Activated CD4-positive, alpha-beta T cell treated with anti-CD3 and anti-CD28 coated beads, Interleukin-2, amount 50 U/mL, for 24 hours (primary cell): ENCODE measurements at places on chromosomes 3 and 15.

DNA sequence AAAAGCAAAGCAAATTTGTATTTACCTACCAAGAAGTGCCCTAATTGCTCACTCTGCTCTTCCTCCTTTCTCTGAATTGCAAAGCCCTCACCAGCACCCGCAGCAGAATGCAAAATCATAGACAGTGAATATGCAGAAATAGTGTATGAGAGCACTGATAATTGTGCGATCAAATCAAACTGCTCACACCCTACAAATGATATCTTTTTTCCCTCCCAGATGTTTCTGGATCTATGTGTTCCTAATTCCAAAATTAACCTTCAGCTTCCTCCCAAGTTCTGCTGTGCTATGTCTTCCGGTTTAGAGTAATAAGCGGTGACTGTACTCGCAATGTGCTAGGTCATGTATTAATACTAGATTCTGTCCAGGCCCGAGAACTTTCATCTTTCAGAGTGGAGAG lies 3.4 kb downstream of the GHSR start:
- no peak for DNase-seq

DNA sequence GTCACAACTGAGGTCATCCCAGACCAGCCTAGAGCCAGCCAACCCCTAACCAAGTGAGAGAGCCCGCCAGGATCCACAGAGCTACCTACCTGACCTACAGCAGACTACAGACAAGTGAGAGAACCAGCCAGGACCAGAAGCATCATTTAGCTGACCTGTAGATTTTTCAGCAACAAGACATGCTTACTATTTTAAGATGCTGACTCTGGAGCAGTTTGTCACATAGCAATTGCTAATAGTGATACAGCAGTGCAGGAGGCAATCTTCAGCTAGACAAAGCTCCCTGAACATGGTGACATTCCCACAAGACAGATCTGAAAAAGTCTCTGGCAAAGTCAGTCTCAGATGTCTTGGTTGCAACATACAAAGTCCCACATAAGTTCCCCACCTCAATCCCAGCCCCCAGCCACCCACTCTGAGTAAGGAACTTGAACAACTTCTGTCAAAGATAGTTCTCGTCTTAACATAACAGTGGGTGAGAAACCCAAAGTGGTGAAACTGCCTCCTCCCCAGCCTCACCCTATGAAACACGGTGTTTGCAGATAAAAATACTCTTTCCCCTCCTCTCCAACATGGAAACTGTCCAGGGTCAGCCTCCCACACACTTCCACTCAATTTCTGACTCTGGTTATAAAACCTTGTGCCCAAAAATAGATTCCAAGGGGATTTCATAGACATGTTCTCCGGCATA lies 120.3 kb upstream of the SLC6A11 start:
- DNase-seq: no peak

DNA sequence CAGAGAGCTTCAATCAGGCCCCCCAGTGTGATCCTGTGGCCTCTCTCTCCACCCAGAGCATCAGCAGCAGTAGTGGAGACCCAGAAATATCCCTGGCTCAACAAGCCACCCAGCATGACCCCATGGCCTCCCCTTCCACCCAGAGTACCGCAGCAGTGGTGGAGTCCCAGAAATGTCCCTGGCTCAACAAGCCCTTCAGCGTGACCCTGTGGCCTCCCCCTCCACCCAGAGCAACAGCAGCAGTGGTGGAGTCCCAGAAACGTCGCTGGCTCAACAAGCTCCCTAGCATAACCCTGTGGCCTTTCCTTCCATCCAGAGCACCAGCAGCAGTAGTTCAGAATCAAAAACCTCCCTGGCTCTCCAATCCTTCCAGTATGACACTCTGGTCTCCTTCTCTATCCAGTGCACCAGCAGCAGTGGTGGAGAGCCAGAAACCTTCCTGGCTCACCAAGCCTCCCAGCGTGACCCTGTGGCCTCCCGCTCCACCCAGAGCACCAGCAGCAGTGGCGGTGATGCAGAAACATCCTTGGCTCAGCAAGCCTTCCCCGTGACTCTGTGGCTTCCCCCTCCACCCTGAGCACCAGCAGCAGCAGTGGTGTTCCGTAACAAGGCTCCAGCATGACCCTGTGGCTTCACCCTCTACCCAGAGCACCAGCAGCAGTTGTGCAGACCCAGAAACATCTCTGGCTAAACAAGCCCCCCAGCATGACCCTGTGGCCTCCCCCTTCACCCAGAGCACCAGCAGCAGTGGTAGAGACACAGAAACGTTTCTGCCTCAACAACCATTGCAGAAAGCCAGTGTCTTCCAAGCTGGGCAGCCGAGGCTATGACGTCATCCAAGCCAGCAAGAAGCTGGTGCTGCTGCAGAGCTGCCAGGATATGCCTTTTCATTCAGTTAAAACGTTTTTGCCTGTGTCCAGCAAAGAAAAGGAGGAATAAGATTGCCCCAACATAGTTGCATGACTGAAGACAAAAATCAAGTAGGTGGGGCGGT lies 61.3 kb upstream of the TAMM41 start:
- no peak for DNase-seq

GRCh38 chr15:87648278-87648677 lies 608.3 kb downstream of the NTRK3 start:
- DNase-seq: no peak
